ENCODE measurements at places on chromosomes 13 and 19. TPM values are rescaled to one million over a fixed set of nuclear protein-coding genes. Genes with fewer than 3 reads are reported as not detected.

DNA sequence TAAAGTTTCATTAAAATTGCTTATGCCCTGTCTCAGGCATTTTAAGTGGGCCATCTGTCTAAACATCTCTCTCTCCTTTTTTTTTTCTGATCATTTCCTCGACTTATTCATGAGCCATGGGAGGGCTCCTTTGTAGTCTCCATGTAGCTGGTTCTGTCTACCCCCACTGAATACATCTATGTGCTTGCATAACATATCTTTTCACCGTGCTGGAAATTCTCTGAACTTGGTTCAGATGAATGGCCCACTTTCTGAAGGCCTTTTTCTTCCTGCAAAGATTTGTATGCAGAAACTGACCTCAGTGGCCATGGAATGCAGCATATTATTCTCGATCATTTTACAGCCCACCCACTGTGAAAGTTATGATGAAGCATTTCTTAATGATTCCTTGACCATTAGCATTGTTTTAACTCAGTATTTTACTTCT, 225.3 kb downstream of the GGACT start:
- DNase-seq: peak; percentile 53

Gene PRSS57
- not detected for total RNA-seq

Gene SKA3
- 12.9 TPM for total RNA-seq

Gene MED26
- 5.2 TPM for total RNA-seq

GRCh38 chr13:87131611-87132010, 539.6 kb upstream of the SLITRK5 start:
- no peak for DNase-seq

GRCh38 chr19:12092065-12092867, 27.7 kb downstream of the ZNF844 start:
- peak; percentile 88 for DNase-seq

Gene GMIP
- 5.6 TPM for total RNA-seq

All from fibroblast of villous mesenchyme (primary cell).